GM03348 (cell line): ENCODE measurements at places on chromosomes 3 and 15.

DNA sequence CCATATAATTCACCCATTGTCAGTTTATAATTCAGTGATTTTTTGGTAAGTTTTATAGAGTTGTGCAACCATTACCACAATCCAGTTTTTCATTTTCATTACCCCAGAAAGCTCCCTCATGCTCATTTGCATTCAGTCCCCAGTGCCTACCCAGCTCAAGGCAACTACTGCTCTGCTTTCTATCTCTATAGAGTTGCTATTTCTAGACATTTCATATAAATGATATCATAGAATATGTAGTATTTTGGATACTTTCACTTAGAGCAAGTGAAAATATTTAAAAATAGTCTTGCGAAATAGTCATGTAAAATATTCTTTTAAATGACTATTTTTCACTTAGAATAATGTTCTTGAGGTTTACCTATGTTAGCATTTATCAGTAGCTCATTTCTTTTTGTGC is 42.1 kb downstream of the ZNF654 start:
- DNase-seq, result no peak

GRCh38 chr3:139358841-139359562 is 15.2 kb downstream of the MRPS22 start:
- DNase-seq, result no peak

DNA sequence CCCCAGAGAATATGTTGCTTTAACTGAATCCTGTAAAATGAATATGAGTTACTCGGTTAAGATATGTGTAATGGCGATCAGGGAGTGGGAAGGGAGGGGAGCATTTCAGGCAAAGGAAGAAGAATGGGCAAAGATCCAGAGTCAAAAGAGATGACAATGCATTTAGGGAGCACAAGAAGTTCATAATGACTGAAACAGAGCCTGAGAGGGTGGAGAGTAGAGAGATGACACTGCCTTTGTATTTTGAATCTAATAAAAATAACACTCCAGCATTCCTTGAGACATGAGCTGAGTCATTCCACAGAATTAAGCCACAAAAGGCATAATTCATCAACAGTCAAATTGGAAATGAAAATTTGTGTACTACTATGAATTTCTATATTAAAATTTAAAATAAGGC is 105.3 kb upstream of the PEX5L start:
- peak; percentile 40 for DNase-seq

DNA sequence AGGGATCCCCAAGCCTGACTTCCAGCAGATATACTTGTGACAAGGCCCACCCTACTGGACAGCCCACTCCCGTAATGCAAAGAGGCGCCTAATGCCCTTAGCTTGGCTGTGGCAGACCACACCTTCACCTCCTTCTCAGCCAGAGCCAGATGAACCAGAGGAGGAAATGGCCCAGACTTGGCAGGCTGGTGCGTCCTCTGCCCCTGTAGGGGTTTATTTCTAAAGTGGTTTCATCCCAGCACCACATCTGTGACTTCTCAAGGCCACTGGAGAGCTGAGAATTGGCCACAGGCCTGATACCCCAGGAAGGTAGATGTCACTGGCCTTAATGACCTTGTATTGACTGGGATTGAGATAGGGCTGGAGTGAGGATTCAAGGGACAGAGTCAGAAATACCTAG is 29.5 kb downstream of the BOC start:
- no peak for DNase-seq
